Lung (tissue), 17 donors: ENCODE measurements at places on chromosomes 3 and 15. TPM values are rescaled to one million over a fixed set of nuclear protein-coding genes. Genes with fewer than 3 reads are reported as not detected.

PYGO1 gene
- total RNA-seq: 17.9 TPM

CP gene
- 89.8 TPM for total RNA-seq

DENND6A gene
- 53.8 TPM for total RNA-seq

FBLN2 gene
- total RNA-seq: 34.0 TPM

ZPLD1 gene
- total RNA-seq: not detected

FANCD2OS gene
- total RNA-seq: not detected

TPRG1 gene
- total RNA-seq: 13.8 TPM

CACNA2D2 gene
- 35.8 TPM for total RNA-seq

GMPS gene
- total RNA-seq: 38.1 TPM

GOLIM4 gene
- total RNA-seq: 40.6 TPM

DNA sequence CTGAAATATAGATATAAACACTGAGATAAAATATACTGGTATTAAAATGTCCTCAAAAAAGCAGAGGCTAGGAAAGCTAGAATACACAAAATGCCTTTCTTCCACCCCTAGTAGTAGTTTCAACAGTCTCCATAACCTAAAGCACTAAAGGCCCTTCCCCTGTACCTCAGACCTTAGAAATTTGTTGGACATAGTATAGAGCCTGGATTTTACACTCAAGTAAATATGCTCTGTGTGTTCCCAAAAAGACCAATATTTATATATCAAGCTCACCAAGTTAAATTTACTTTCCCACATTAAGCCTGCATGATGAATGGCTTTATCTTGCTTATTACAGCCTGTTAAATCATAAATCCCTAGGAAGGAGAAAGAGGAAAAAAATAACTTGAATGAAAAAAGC, 378.7 kb upstream of the AZI2 start:
- no peak overlapping the region for H3K4me3 ChIP-seq
- H3K4me1 ChIP-seq: no peaks in the 10 kb centered on the region
- H3K27me3 ChIP-seq: no peaks in the 10 kb centered on the region
- no peak overlapping the region for H3K27ac ChIP-seq
- DNase-seq: no peak
- no peaks in the 10 kb centered on the region for H3K36me3 ChIP-seq

- H3K36me3 ChIP-seq: no peaks in the 10 kb centered on the region
- H3K27ac ChIP-seq: no peak overlapping the region
- H3K4me1 ChIP-seq: peaks cover 15% of the 10 kb centered on the region
- H3K4me3 ChIP-seq: no peak overlapping the region
These were observed 243.3 kb upstream of the TOPAZ1 start for GRCh38 chr3:43998370-43998835.

GRCh38 chr3:119898478-119899191, 116.7 kb downstream of the NR1I2 start:
- H3K27me3 ChIP-seq: no peaks in the 10 kb centered on the region
- no peak overlapping the region for H3K27ac ChIP-seq
- H3K4me3 ChIP-seq: no peak overlapping the region
- no peak for DNase-seq

DNA sequence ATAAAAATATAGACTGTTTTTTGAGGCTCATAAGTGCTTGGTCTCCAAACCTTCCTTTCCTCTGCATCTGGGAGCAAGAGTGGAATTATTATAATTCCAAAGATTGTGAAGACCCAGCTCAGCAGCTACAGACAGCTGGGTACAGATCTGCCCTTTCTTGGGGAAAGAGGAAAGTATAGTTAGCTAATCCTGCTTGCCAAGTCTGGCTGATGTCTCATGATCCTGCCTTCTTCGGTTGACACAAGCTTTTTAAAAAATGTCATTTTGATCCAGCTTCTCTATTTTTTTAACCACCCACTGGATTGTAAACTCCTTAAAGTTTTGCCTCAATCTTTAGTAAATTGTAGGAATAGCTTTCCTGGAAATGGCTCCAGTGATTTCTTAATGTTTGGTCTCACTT, 181.1 kb downstream of the LRTM1 start:
- DNase-seq: no peak
- no peaks in the 10 kb centered on the region for H3K4me1 ChIP-seq
- no peaks in the 10 kb centered on the region for H3K36me3 ChIP-seq
- H3K27me3 ChIP-seq: no peaks in the 10 kb centered on the region

GRCh38 chr3:114650808-114651207, 357.0 kb downstream of the TIGIT start:
- no peak overlapping the region for H3K27ac ChIP-seq
- H3K4me3 ChIP-seq: no peak overlapping the region
- H3K36me3 ChIP-seq: no peaks in the 10 kb centered on the region
- no peaks in the 10 kb centered on the region for H3K27me3 ChIP-seq

GRCh38 chr3:49871531-49872153, 1.9 kb upstream of the CAMKV start:
- H3K27ac ChIP-seq: no peak overlapping the region
- no peak for DNase-seq
- peaks cover 5% of the 10 kb centered on the region for H3K27me3 ChIP-seq
- H3K4me1 ChIP-seq: no peaks in the 10 kb centered on the region
- no peak overlapping the region for H3K4me3 ChIP-seq

DNA sequence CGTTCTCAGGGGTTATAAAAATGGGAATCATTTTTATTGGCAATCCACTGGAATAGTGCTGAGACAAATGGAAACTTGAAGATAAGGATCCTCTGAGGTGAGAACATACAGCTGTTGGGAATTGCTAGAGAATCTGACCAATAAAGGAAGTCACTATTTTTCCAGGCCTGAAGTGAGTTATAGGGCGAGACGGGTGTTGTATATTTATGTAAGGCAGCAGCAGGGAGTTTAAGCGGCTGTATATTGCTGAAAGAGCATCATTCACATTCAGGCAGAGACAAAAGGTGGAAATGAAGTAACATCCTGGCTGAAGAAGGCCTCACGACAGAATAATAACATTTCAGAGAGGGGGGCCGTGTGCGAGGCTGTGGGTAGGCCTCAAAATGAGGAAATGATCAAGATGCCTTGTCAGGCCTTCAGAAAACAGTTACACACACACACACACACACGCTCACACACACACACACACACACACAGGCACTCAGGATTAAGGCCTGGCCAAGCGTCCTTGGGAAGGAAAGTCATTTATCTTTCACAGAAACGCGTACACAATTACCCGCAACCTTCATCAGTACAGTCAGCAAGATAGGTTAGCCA, 964.9 kb upstream of the NR2F2 start:
- DNase-seq: peak; percentile 89
- H3K27ac ChIP-seq: peak overlapping the region; percentile 21
- peaks cover 2% of the 10 kb centered on the region for H3K4me1 ChIP-seq
- no peaks in the 10 kb centered on the region for H3K36me3 ChIP-seq

GRCh38 chr3:24496529-24497482, 2.2 kb upstream of the THRB start:
- no peak overlapping the region for H3K4me3 ChIP-seq
- H3K36me3 ChIP-seq: no peaks in the 10 kb centered on the region
- DNase-seq: peak; percentile 83
- peaks cover 14% of the 10 kb centered on the region for H3K4me1 ChIP-seq

DNA sequence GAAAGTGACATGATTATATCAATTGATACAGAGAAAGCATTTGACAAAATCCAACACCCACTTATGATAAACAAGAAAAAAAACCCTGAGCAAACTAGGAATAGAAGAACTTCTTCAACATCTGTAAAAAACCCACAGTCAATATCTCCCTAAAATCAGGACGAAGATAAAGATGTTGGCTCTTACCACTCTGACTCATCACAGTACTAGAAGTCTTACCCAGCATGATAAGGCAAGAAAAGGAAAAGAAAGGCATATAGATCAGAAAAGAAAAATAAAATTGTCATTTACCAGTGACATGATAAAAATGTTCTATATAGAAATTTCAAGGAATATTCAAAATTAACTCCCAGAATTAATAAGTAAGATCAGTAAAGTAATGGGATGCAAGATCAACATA, 7.2 kb upstream of the FBXW12 start:
- no peak overlapping the region for H3K27ac ChIP-seq
- DNase-seq: no peak
- H3K36me3 ChIP-seq: no peaks in the 10 kb centered on the region
- no peaks in the 10 kb centered on the region for H3K27me3 ChIP-seq

DNA sequence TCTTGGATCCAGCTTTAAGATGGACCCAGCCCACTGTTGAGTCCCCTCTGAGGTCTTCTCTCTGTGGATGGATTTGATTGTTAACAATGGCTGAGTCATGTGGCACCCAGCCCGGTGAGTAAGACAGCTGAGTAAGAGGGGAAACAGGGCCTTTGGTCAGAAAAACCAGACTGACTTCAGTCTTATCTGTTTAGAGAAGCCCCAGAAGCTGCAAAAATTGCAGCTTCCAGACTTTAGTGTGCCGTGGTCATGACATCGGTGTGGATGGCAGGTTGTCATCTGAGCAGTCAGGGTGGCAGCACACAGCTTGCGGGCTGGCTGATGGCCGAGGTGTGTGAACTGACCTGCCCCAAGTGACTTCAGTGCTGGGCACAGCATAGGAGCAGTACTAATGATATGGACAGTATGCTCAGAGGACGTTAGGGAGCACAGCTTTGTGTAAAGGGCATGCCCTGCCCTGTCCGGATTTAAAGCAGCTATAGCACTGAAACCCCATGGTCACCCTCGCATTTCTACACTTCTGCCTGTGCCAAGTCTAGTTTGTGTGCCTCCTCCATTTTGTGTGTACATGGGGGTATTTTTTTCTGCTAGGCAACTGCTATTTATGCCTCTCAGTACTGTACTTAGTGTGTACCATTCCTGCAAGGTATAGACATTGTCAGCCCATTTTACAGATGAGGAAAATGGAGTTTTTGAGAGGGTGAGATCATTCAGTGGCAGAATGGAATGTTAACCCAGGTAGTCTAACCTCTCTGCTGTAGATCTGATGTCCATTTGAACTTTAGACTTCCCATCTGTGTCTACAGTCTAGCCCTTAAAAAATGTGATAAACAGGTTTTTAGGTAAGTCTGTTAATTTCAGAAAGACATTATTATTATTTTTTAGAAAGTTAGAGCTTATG, 44.4 kb downstream of the FLNB start:
- peaks cover 22% of the 10 kb centered on the region for H3K4me1 ChIP-seq
- no peak overlapping the region for H3K4me3 ChIP-seq
- no peaks in the 10 kb centered on the region for H3K27me3 ChIP-seq
- peak overlapping the region; percentile 79 for H3K27ac ChIP-seq
- H3K36me3 ChIP-seq: no peaks in the 10 kb centered on the region
- DNase-seq: peak; percentile 67

DNA sequence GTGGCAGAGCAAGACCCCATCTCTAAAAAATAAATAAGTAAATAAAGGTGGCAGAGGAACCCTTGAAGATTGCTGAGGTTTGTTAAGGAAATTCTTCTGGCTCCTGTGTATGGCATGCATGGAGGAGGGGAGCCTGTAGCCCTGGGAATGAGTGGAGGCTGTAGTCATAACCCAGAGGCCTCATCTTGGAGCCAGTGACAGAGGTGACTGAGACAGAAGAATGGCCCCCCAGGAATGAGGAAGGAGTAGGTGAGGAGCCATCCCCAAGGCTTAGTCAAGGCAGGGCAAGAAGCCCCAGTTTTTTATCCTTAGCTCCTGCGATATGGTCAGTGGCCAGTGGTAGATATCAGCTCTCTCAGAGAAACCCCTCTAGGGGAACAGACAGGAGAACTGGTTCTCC, 46.5 kb downstream of the BSN start:
- H3K4me3 ChIP-seq: no peak overlapping the region
- no peak for DNase-seq
- H3K27ac ChIP-seq: no peak overlapping the region

GRCh38 chr3:148791920-148792319, 35.7 kb upstream of the CPB1 start:
- H3K36me3 ChIP-seq: no peaks in the 10 kb centered on the region
- no peak for DNase-seq
- no peak overlapping the region for H3K27ac ChIP-seq
- no peak overlapping the region for H3K4me3 ChIP-seq
- H3K4me1 ChIP-seq: no peaks in the 10 kb centered on the region

DNA sequence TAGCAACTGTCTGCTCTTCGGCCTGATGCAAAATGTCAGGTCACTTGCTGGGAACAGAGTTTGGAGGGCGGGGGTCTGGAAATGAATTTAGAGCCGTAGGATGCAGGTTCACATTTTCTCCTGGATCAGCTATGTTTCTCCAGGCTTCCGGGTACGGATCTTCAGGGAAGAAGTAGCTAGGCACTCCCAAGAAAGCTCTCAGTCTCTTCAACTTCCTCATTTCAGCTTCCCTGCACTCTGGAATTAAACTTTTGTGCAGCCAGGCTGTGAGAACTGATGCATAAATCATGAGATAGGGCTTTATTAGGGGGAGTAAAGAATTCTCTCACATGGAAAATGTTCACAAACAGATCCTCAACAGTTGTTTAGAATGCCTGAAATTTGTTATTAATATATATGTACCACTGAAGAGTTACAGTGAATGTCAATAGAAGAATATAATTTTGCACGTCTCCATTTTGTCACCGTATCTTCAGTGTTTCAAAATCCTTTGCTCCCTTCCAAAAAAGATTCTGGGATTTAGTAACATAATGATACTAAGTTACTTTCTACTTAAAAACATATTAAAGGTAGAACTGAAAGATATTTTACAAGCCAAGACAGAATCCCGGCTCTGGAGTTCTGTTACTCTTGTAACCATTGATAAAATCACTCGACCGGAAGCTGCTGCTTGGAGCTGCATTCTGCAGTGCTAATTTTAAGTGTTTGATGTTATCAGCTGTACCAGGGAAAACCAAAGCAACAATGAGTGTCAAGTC, 178.5 kb upstream of the P2RY1 start:
- DNase-seq: peak; percentile 72
- no peaks in the 10 kb centered on the region for H3K36me3 ChIP-seq
- H3K4me3 ChIP-seq: no peak overlapping the region
- no peaks in the 10 kb centered on the region for H3K27me3 ChIP-seq

DNA sequence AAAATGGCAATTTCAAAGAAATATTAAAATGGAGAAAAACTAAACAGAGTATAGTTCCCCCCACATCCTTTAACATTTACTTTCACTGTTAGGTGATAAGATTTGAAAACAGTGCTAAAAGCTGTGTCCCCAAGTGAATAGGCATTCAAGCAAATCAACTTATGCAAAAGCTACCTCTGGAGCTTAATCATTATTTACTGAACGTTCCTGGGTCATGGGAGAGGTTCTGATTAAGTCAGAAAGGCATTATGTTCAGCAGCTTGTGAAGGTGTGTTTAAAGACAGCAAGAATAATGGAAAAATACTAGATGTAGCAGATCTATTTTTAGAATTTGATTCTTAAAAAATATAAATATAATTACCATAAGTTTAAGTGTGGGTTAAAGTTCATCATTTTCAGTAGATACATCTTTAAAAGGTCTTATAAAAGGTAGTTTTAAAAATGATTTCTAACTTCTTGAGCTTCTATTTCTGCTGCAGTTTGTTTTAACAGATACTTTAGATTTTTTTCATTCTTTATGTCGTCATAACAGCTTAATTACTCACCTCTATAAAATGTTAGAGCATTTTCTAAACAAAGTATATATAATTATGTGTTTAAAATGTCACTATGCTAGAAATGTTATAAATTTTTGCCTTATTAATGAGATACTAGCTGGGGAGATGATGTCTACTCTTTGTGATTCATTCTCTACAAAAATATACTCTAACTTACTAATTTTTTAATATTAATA, 127.9 kb downstream of the MITF start:
- peak overlapping the region; percentile 72 for H3K27ac ChIP-seq
- H3K4me1 ChIP-seq: peaks cover 8% of the 10 kb centered on the region
- peak; percentile 18 for DNase-seq
